ENCODE measurements at places on chromosomes 1 and 21. TPM values are rescaled to one million over a fixed set of nuclear protein-coding genes. Genes with fewer than 3 reads are reported as not detected.

The SPOCD1 gene
- total RNA-seq, result 52.0 TPM

The CLCA2 gene
- total RNA-seq, result 0.30 TPM

The CBR3 gene
- total RNA-seq, result 57.9 TPM

The DAB1 gene
- total RNA-seq, result 0.47 TPM

The ERICH3 gene
- not detected for total RNA-seq

The SCAF4 gene
- 6.1 TPM for total RNA-seq

- peak; percentile 48 for DNase-seq
Measured at GRCh38 chr1:40976952-40977690, 2.4 kb upstream of the CTPS1 start.

GRCh38 chr1:31707711-31708110 is 3.9 kb upstream of the COL16A1 start:
- peak; percentile 79 for DNase-seq

- DNase-seq, result no peak
Measured at GRCh38 chr1:157135070-157135469, 3.1 kb downstream of the ETV3 start.

GRCh38 chr1:204154568-204155255 is 2.9 kb upstream of the ETNK2 start:
- no peak for DNase-seq

DNA sequence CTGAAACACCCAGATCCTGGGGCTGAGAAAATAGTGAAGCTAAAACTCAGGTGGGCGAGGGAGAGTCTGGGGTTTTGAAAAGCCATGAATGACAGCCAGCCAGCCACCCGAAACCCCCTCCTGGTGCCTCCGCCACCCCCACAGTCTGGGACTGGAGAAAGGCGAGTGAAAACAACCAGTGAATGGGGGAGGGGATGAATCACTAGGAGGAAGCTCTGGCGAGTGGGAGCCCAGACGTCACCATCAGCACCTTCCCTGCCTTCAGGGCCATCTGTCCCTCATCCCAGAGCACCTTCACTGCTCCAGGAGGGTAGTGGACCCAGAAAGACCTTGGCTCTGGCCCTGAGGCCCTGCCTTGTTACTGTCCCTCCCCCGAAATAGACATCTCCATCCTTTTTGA is 9.2 kb downstream of the RORC start:
- no peak for DNase-seq

DNA sequence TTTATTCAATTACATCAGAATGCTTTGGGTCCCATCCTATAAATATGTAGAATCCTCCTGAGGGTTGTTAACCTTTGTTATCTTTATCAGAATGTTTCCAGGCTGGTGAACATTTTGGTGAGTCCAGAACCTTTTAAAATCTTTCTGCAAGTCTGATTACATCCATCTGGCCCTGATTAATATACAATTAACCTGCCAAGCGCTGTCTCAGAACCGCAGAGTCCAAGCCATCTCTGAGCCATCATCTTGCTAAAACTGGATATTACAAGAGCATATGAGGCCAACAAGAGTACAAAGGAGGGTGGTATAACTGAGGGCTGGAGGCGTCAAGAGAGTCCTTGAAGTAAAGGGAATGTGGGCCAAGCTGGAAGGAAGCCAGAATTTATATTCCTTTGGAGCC is 88.6 kb upstream of the ZC3H11B start:
- peak; percentile 26 for DNase-seq

- peak; percentile 96 for DNase-seq
Measured at GRCh38 chr1:235999259-235999925, 65.5 kb downstream of the NID1 start.

DNA sequence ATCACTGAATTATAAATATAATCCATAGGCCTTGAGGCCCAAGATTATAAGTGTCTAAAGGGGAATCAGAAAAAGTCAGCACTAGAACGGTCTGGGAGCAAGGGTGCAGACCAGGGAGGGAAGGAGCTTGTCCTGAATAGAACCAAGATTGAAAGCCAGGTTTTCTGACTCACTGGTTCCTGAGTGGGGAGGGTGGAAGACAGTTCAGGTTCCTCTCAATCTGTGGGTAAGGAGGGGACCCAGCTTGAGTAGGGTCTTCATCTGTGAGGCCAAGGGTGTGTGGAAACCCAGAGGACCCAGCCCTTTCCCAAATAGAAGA is 842 bp downstream of the LENEP start:
- no peak for DNase-seq

GRCh38 chr1:114150016-114150415 is 3.7 kb downstream of the SYT6 start:
- DNase-seq, result no peak

- DNase-seq, result no peak
Measured at GRCh38 chr1:177669161-177669560, 300.7 kb downstream of the SEC16B start.

- DNase-seq, result no peak
Measured at GRCh38 chr1:208688656-208689315, 444.6 kb upstream of the PLXNA2 start.
